Activated naive CD4-positive, alpha-beta T cell treated with anti-CD3 and anti-CD28 coated beads, Interleukin-2, amount 50 U/mL, for 72 hours (primary cell): ENCODE measurements at places on chromosomes 3 and 15. TPM values are rescaled to one million over a fixed set of nuclear protein-coding genes. Genes with fewer than 3 reads are reported as not detected.

GRCh38 chr15:65991721-65992483 lies 122.6 kb downstream of the RAB11A start:
- no peak for DNase-seq

DNA sequence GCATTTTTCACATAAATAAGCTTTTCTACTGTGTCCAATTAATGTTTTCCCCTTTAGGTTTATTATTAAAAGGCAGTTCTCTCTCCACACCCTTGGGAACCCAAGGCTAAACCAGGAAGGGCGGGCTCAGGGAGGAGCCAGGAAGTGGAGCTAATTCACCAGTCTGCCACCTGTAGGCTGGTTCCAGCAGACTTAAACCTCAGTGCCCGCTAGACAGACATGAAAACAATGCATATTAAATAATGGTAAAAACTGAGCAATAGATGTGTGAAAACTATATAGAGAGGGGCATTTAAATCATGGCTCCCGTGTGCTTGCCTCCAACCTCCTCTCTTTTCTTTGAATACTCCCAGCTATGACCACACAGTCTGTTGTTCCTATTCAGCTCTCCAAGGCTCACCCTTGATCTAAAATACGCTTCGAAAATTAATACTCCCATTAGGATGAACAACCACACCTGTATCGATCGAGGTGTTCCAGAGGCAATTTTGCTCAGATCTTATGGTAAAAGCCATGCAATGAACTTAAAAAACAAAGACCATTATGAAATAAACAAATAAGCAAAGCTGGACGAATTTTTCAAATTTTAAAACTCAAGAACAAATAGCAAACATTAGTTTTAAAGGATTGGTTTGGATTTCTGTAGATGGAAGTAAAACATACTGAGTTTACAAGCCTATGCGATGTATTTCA lies 253.3 kb downstream of the TJP1 start:
- no peak for DNase-seq

SLC51B gene
- not detected for total RNA-seq

GRCh38 chr3:164620423-164620822 lies 457.9 kb downstream of the SI start:
- DNase-seq, result no peak

GPR87 gene
- total RNA-seq, result 0.97 TPM

UBAP1L gene
- 2.2 TPM for total RNA-seq

GRCh38 chr15:40392986-40393948 lies 10.7 kb downstream of the KNSTRN start:
- DNase-seq, result no peak

DNA sequence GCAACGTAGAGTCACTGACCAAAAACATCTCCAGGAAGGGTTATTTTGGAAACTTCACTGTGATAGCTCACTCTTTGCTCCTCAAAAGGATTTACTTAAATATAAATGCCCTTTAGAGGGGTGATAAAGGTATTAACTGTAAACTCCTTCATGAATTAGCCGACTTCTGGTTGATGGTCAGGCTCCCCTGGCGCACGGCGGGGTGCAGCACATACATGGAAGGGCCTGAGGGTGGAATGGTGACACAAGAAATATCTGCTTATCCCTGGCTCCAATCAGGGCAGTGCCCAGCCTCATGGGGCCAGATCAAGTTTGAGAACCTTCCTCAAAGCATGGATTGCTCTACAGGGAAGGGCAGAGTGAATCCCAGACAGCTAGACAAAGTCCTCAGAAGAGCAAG lies 116.5 kb downstream of the IGF2BP2 start:
- no peak for DNase-seq

CCNL1 gene
- total RNA-seq, result 288 TPM

DNA sequence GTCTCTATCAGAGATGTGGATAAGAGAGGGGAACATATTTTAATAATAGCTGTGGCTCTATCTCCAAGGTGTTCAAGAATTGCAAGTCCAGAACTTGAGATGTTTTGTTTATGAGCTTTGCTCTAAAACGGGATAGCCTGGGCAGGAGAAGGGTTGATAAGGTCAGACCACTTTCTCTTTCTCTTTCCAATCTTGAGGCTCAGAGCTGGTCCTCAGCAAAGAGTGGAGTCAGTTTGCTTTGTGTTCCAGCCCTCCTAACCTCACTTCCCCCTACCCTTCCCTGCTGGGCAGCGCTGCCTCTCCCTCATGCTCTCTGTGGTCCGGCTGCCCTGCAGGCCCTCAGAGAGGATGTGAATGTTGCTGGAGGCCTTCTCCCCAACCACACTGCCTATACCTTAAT lies 13.8 kb downstream of the KLHL6 start:
- DNase-seq, result no peak

DNA sequence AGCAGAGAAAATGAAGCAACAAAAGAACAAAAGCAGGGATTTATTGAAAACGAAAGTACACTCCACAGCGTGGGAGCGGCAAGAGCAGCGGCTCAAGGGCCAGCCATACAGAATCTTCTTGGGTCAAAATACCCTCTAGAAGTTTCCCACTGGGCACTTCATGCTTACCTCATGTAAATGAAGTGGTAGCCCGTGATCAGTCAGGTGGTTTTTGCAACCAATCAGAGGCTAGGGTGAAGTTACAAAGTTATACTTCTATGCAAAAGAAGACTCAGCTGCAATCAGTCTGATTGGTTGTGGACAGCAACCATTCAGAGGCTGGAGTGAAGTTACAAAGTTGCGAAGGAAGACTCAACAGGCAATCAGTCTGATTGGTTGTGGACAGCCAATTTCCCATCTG lies 37.8 kb upstream of the TRH start:
- DNase-seq, result no peak

TUSC2 gene
- total RNA-seq, result 20.1 TPM

ANKRD34C gene
- not detected for total RNA-seq

GRCh38 chr3:29453284-29454001 lies 172.6 kb downstream of the RBMS3 start:
- DNase-seq, result no peak

DNA sequence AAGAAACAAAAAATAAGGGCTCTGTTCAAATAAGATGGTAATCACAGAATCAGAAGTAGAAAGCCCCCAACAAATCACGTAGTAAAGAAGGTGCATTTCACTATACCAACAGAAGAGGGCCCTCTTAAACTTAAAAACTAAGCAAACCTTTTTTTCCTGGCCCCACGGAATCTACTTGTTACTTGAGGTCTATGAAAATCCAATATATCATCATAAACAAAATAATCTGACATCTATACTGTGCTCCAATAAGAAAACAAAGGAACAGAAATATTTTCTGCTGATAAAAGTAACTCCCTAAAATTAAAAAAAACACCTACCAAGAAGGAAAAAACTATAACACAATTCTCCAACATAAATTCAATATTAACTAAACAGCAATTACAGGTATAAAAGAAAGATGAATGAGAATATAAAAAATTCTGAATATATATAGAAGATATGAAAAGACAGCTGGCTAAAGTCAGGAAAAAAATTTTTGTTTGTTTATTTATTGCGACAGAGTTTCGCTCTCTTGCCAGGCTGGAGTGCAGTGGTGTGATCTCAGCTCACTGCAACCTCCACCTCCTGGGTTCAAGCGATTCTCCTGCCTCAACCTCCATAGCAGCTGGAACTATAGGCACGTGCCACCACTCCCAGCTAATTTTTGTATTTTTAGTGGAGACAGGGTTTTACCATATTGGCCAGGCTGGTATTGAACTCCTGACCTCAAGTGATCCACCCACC lies 81.8 kb downstream of the CLASP2 start:
- no peak for DNase-seq

- DNase-seq, result no peak
These were observed 31.1 kb upstream of the TJP1 start for GRCh38 chr15:29853211-29853987.

DNA sequence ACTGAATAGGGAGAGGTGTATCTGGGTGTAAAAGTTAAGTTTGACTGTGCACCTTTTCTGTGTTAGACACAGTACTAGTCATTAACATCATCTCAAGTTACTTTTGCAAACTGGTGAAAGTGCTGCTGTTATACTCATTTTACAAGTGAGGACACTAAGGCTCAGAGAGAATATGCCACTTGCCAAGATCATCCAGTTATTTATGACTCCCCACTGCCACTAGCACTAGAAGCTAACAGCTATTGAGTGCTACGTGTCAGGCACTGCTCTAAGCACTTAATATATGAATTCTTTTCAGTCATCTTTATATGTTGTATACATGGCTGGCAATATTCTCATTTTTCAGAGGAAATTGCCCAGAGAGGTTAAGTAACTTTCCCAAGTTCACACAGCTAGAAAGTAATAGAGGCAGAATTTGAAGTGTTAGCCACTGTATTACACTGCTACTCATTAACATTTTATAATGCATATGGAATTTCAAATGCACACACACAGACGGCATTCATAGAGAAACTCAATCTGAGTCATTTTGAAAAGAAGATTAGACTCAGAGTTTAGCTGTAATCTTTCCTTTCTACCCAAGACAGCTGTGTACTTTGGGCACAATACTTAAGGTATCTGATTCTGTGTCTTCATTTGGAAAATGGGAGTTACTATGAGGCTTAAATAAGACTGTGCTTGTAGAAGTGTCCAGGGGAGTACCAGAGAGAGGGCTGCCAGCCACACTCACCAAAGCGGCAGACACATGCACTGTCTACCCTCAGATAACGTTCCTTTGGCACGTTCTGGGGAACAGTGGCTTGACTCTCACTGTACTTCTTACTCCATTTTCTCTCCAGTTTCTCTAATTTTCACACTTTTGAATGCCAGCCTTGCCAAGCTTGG lies 1.3 kb upstream of the MASP1 start:
- DNase-seq, result no peak

GRCh38 chr15:74197176-74197965 lies 5.2 kb downstream of the STRA6 start:
- DNase-seq, result no peak

DNA sequence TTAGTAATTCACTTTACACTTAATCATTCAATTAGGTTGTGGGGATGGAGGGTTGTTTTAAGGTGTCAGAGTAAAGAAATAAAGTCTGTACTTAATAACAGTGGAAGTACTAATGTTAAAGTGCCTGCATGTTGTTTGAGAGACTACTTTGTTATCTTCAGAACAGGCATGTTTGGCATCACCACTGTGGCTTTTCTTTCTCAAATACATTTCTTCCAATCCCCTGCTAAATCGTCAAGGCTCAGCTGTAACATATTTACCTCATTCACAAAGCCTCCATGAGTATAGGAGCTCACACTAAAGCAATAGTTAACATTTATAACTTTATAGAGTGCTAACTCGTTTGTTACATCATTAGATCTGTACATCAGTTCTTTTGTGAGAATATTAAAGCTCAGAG lies 2.6 kb downstream of the TIMMDC1 start:
- no peak for DNase-seq

- DNase-seq, result no peak
These were observed 142.3 kb downstream of the ZIC1 start for GRCh38 chr3:147551491-147551890.

DNA sequence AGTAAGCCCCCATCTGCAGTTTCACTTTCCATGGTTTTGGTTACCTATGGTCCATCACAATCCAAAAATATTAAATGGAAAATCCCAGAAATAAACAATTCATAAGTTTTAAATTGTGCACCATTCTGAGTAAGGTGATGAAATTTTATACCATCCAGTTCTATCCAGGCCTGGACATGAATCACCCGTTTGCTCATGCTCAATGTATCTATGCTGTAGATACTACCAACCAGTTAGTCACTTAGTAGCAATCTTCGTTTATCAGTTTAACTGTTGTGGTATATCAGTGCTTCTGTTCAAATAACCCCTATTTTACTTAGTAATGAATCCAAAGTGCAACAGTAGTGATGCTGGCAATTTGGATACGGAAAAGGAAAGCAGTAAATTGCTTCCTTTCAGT lies 381.9 kb upstream of the AGTR1 start:
- DNase-seq, result no peak

- no peak for DNase-seq
These were observed 16.3 kb upstream of the TRAT1 start for GRCh38 chr3:108806316-108806715.

DNA sequence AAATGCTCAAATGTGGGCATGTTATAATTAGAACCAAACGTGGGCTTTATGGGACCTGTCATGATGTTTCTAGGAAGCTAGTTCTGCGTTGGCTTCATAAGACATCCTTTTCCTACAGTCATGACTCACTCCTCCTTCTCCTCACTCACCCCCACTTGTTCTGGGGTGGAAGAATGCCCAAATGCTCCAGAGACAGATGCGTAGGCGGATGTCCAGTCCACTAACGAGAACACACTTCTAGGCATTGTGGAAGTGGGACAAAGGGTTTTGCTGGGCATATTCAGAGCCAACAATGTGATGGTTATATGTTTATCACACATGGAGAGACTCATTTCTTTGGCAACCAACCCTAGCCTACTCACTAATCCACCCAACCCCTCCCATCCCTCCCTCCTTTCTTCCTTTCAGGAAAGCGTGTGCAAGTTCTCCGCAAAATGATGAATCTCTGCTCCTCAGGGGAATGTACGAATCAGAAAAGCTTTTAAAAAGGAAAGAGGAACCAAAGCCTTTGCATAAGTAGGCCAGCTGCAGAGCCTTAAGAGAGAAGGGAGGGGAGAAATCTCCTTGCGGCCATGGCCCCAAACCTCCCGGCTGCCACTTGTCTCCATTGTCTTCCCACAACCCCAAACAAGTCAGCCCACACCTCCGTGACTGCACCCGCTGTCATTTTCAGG lies 123.0 kb upstream of the SPRED1 start:
- no peak for DNase-seq

RPN1 gene
- 128 TPM for total RNA-seq

DVL3 gene
- total RNA-seq, result 41.7 TPM

GRCh38 chr3:188526057-188526456 lies 372.1 kb downstream of the LPP start:
- no peak for DNase-seq

TLNRD1 gene
- total RNA-seq, result 9.4 TPM

GRCh38 chr3:64805248-64805647 lies 117.4 kb upstream of the ADAMTS9 start:
- no peak for DNase-seq

ZNF197 gene
- total RNA-seq, result 8.1 TPM
